ENCODE measurements at places on chromosomes 7 and 10.
A peak's percentile ranks its signal among the peaks of the same experiment; 100 is the strongest.

- H3K4me3 ChIP-seq: no peak overlapping the region
- no peaks in the 10 kb centered on the region for H3K27me3 ChIP-seq
- no peaks in the 10 kb centered on the region for H3K36me3 ChIP-seq
- peak; percentile 57 for DNase-seq
- H3K27ac ChIP-seq: no peak overlapping the region
Measured at GRCh38 chr10:70589762-70590654, 12.5 kb downstream of the PRF1 start.

- H3K27ac ChIP-seq: no peak overlapping the region
- H3K36me3 ChIP-seq: no peaks in the 10 kb centered on the region
- no peak for DNase-seq
- H3K27me3 ChIP-seq: no peaks in the 10 kb centered on the region
- no peaks in the 10 kb centered on the region for H3K4me1 ChIP-seq
- H3K4me3 ChIP-seq: no peak overlapping the region
Measured at GRCh38 chr10:5285186-5285585, 79.6 kb upstream of the UCN3 start.

GRCh38 chr10:106338486-106338885 is 826.0 kb downstream of the SORCS1 start:
- no peaks in the 10 kb centered on the region for H3K4me1 ChIP-seq
- H3K4me3 ChIP-seq: no peak overlapping the region
- no peaks in the 10 kb centered on the region for H3K36me3 ChIP-seq
- no peak for DNase-seq

DNA sequence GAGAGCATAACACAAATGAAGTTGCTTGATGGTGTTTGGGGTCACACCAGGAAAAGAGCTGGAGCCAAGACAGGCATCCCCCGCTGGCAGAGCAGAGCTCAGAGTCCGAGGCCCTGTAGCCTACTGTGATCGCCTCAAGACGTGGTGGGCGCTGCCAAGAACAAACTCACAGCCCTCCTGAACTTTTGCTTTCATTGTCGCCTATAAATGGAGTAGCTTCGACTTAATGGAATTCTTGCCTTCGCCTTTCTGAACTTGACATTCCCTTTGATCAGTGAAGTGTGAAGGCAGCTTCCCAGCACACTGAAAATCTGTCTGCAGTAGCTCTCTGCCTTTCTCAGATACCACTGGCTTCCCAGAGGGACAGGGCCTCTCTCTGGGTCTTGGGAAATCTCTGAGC is 21.3 kb downstream of the CPXM2 start:
- H3K27ac ChIP-seq: no peak overlapping the region
- no peak overlapping the region for H3K4me3 ChIP-seq

DNA sequence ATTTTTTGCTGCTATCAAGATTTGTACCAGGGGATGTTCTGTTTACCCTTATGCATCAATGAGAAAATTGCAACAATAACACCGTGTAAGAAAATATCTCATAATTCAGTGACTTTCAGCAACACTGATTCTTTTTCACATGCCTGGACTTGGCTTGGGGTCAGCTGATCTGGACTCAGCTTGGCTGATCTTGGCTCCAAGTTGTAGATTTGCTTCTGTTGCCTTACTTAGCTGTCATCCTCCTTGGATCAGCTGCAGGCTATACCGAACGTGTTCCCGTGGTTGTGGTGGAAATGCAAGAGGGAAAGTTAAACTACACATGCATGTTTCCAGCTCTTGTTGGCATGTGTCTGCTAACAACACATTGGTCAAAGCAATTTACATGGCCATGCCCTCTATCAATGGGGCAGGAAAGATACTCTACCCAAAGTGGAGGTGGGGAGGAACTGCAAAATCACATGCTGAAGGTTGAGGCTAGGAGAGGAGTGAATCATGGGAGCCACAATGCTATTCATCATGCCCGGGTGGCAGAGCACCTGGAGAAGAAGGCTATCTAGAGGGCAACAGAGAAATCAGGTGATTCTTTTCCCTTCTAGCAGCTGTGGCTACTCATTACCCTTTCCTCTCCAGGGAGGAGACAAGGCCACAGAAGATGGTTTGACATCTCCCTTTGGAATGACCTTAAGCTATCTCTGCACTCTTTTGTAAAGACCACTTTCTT is 1276.3 kb upstream of the AUTS2 start:
- DNase-seq: peak; percentile 12
- peaks cover 8% of the 10 kb centered on the region for H3K4me1 ChIP-seq
- H3K27ac ChIP-seq: no peak overlapping the region
- no peaks in the 10 kb centered on the region for H3K27me3 ChIP-seq
- H3K4me3 ChIP-seq: no peak overlapping the region
- no peaks in the 10 kb centered on the region for H3K36me3 ChIP-seq

- H3K27ac ChIP-seq: no peak overlapping the region
- no peaks in the 10 kb centered on the region for H3K36me3 ChIP-seq
- H3K4me1 ChIP-seq: no peaks in the 10 kb centered on the region
- no peaks in the 10 kb centered on the region for H3K27me3 ChIP-seq
Measured at GRCh38 chr10:106919871-106920282, 244.6 kb downstream of the SORCS1 start.

DNA sequence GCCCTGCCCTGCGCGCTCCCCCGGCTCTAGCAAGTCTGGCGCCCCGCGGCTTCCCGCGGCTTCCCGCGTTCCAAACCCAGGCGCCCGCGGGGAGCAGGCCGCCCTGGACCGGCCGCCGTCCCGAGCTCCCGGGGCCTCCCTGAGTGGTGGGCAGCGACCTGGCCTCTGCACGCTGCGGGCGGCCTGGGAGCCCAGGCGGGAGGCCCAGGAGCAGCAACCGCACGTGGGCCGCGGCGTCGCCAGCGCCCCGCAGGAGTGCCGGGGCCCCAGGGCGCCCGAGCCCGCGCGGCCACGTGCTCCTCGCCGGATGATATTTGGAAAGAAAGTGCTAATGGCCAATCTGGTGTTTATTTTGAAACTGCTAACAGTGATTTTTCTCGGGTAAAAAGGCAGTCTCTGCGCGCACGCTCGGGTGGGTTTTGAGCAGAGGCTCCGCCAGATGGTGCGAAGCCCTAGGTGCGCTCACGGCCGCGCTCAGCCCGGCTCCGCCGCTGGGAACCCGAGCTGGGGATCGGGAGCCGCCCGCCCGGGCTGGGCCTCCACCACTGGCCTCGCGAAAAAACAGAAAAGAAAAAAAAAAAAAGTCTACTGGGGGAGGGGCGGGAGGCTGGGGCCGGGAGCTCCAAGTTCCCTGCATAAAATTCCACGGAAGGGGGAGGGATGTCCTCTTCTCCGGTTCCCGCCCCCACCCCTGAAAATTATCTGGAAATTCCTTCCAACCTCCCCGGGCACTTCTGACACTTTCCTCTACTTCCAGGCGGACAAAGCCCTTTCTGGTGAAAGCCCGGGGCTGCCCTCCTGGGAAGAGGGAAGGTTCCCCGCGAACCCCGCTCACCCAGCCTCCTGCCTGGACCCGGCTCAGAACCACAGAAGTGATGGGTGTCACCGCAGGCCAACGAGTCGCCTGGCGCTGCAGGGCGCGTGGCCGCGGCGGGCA is 4.3 kb downstream of the EBF3 start:
- peaks cover 8% of the 10 kb centered on the region for H3K27me3 ChIP-seq
- H3K4me3 ChIP-seq: no peak overlapping the region
- H3K27ac ChIP-seq: no peak overlapping the region
- H3K36me3 ChIP-seq: no peaks in the 10 kb centered on the region
- no peak for DNase-seq
- H3K4me1 ChIP-seq: peaks cover 8% of the 10 kb centered on the region

DNA sequence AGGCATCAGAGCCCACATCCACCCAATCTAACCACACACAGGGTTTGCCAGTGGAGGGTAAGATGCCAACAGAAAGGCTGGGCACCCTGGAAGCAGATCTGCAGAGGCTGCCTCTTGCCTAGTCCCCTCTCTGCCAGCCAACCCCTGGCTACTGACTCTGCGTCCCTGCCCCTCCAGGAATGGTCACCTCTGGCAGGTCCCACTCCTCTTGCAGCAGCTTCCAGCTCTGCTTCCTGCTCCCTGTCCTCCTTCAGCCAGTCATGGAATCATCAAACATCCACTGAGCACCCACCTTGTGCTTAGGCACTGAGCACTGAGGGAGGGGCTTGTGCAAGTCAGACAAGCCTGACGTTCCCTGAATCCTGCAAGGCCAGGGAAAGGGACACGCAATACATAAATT is 20.1 kb upstream of the HABP2 start:
- no peak for DNase-seq
- no peaks in the 10 kb centered on the region for H3K4me1 ChIP-seq
- no peak overlapping the region for H3K27ac ChIP-seq
- no peaks in the 10 kb centered on the region for H3K36me3 ChIP-seq
- H3K4me3 ChIP-seq: no peak overlapping the region

DNA sequence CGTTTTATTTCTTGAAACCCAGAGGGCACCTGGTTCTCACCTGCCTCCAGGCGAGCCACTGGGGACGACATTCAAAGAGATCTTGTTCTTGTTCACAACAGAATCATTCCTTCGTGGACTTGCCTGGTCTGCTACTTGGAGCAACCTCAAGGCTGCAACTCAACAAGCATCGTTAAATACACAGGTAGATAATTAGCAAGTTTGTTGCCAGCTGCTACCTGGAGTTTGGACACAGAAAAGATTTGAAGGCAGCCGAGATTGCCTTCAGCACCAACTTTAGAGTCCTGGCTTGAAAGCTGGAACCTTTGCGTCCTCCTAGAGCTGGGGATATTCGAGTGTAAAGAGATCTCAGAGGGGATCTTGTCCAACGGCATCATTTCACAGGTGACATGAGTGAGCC is 89.6 kb upstream of the C7orf33 start:
- no peaks in the 10 kb centered on the region for H3K36me3 ChIP-seq
- DNase-seq: no peak
- H3K27ac ChIP-seq: no peak overlapping the region
- no peaks in the 10 kb centered on the region for H3K4me1 ChIP-seq
- no peaks in the 10 kb centered on the region for H3K27me3 ChIP-seq

- DNase-seq: no peak
- no peak overlapping the region for H3K27ac ChIP-seq
- H3K36me3 ChIP-seq: no peaks in the 10 kb centered on the region
- H3K4me1 ChIP-seq: peaks cover 4% of the 10 kb centered on the region
- no peaks in the 10 kb centered on the region for H3K27me3 ChIP-seq
- H3K4me3 ChIP-seq: no peak overlapping the region
Measured at GRCh38 chr7:35828817-35829216, 28.0 kb downstream of the SEPTIN7 start.

DNA sequence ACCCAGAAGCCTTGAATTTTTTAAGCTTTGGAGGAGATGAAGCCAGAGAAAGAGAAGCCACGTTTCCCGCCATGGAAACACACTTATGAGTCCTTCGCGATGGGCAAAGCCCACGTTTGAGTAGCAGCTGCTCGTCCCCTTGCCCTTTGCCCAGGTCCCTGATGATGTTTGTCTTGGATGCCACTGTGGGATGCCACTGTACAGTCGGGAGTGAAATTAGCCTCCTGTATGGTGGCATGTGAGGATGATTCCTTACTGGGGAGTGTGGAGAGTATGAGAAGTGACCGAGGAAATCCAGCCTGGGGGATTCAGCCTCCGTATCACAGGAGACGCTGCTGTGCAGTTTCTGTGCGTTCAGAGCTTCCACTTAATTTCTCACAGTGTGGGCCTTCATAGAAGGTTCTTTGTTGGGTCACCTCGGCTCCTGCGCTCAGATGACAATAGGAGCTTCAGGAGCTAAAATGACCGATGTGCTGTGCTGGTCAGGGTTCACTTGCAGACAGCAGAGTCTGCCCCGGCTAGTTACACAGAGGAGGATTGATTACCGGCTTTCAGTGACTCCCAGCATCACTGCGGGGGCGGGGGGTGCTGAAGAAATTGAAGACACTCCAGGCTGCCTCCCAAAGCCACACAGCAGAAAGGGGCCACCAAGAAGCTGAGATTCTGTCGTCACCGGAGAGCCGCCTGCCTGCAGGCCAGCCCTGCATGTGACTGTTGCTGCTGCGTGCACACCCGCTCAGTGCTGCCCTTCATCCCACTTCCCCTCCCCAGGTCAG is 122.1 kb upstream of the SFMBT2 start:
- DNase-seq: no peak
- no peaks in the 10 kb centered on the region for H3K36me3 ChIP-seq
- H3K4me3 ChIP-seq: no peak overlapping the region
- H3K27me3 ChIP-seq: no peaks in the 10 kb centered on the region
- H3K4me1 ChIP-seq: no peaks in the 10 kb centered on the region

- no peaks in the 10 kb centered on the region for H3K36me3 ChIP-seq
- no peaks in the 10 kb centered on the region for H3K27me3 ChIP-seq
- H3K27ac ChIP-seq: no peak overlapping the region
- no peak for DNase-seq
- no peak overlapping the region for H3K4me3 ChIP-seq
- no peaks in the 10 kb centered on the region for H3K4me1 ChIP-seq
Measured at GRCh38 chr7:147298611-147299043, 1182.0 kb downstream of the CNTNAP2 start.

DNA sequence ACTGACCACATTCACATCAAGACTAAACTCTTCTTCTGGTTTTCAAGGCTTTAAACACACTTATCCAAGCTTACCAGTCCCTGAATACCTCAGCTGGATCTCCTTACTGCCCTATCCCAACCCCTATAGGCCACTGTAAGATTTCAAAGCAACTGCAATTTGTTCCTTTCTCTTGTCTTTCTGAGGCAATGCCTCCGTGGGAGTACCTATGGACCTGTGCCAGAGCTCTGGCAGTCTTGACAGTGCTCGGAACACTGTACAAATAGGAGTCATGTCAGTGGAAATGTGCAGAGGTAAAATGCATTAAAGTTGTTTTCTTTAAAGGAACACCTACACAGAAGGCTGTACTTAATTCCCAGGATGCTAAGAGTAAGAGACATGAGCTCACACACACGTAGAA is 124.7 kb downstream of the CNOT4 start:
- H3K27me3 ChIP-seq: no peaks in the 10 kb centered on the region
- H3K27ac ChIP-seq: no peak overlapping the region
- peak; percentile 26 for DNase-seq
- H3K36me3 ChIP-seq: no peaks in the 10 kb centered on the region

- H3K27me3 ChIP-seq: no peaks in the 10 kb centered on the region
- no peaks in the 10 kb centered on the region for H3K4me1 ChIP-seq
- no peak for DNase-seq
- no peak overlapping the region for H3K27ac ChIP-seq
- no peaks in the 10 kb centered on the region for H3K36me3 ChIP-seq
Measured at GRCh38 chr10:122292376-122292775, 21.3 kb downstream of the BTBD16 start.

DNA sequence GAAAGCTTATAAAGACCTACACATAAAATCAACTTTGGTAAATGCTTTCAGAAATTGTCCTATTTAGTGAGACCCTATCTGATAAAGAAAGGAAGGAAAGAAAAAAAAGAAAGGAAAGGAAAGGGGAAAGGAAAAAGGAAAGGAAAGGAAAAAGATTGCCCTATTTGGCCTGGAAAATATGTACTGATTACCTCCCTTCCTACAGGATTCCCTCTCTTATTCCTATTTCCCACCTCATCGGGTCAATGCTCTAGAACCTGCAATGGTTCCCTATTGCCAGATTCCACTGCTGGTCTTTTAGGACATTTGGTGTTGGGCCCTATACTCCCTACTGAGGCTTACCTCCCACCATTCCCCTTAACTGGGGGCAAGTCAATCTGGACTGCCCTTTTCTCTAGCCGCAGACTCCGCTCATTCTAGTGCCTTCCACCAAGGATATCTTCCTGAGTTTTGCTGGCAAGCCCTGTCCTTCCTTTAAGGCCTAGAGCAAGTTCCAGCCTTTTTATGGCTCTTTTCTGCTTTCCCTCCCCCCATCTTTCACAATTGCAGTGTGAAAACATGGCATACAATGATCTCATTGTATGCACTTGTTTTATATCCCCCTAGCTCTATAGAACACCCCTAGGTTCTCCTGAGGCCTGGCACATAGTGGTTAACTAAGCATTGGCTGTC is 4.4 kb downstream of the DDIT4 start:
- H3K27ac ChIP-seq: no peak overlapping the region
- no peaks in the 10 kb centered on the region for H3K27me3 ChIP-seq
- H3K36me3 ChIP-seq: no peaks in the 10 kb centered on the region
- no peak overlapping the region for H3K4me3 ChIP-seq
- no peak for DNase-seq
- H3K4me1 ChIP-seq: peaks cover 3% of the 10 kb centered on the region

Measured in ovary (tissue), 10 donors.